ENCODE measurements at places on chromosomes 11 and 22.

DNA sequence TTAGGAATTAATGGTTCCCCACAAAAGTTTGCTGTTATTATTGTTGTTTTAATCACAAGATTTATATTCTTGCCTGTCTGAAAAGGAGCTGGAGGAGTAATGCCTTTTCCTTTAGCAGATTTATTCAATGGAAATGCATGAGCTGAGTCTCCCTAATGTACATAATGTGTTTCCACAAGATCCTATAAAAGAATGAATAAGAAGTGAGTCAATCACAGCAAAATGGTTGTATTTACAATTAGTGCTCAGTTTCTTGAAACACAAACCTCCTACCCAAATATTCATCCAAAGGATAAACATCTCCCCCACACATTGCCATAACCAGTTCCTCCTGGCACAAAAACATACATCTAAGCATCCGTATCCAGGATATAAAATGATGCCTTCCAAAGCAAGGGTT lies 33.3 kb downstream of the ME3 start:
- DNase-seq = peak; percentile 32

- DNase-seq = no peak
These were observed 21.5 kb upstream of the LINC01488 start for GRCh38 chr11:69459848-69460539.

- no peak for DNase-seq
These were observed 28.0 kb upstream of the PHOX2A start for GRCh38 chr11:72271980-72272379.

DNA sequence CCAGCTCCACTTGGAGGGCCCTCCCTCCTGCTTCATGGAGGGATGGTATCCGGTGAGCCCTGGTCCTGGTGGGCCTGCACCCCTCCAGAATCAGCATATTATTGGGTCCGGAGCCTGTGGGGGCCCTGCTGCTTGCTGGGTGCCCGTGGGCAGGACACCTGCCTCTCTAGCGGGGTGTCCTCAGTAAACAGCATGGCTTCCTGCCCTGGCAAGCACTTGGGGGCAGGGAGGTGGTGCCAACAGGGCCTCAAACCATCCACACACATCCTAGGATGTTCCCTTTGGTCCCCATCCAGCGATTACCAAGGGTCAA lies 108.3 kb downstream of the CTTN start:
- DNase-seq = no peak

GRCh38 chr22:19902245-19902715 lies 39.3 kb upstream of the COMT start:
- DNase-seq = no peak

DNA sequence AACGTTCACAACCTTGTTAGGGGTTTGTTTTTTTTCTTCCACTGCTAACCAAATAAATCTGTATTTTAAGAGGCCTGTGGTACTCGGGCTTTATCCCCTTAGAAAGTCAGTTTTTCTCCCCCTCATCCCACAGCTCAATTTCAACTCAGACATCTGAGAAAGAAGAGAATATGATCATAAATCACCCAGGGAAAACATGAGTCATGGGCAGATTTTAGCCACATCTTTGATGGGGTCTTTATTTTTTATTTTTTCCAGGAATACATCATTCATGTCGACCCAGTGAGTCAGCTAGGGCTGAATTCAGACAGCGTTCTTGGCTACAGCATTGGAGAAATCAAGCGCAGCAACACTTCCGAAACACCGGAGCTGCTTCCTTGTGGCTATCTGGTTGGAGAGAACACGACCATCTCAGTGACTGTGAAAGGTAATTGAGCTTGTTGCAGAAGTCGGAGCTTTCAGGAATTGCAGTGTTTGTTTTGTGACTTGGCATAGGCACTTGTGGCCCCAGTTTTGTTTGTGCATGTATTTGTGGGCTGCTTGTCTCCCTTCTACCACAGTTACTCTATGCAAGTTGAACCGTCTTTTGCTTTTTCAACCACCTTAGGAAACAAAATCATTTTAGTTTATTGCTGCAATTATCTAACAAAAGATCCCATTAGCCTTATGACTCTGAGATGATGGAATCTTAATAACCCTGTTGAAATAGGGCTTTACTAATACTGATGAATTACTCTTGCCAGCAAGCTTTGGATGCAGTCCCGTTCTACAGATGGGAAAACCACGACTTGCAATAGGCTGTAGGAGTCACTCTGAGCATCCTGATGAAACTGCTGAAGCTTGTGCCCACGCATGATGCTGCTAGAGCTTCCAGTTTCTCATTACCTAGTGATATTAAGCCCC lies 62.7 kb downstream of the DBX1 start:
- DNase-seq = peak; percentile 93

DNA sequence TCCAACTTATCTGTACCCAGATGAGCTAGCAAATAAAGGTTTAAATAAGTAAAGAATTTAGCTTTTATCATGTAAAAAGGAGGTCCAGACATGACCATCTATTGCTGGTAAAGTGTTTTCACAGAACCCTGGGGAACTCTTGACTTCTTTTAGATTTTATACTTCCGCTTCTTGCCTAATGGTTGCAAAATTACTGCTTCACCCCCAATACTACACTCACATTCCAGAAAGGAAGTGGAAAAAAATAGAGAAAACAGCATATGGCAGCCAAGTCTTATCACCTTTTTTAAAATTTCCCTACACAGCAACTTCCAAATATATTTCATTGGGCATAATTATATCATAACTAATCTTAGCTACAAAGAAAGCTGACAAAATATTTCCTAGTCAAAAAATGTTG lies 12.1 kb downstream of the BBOX1 start:
- DNase-seq = no peak

DNA sequence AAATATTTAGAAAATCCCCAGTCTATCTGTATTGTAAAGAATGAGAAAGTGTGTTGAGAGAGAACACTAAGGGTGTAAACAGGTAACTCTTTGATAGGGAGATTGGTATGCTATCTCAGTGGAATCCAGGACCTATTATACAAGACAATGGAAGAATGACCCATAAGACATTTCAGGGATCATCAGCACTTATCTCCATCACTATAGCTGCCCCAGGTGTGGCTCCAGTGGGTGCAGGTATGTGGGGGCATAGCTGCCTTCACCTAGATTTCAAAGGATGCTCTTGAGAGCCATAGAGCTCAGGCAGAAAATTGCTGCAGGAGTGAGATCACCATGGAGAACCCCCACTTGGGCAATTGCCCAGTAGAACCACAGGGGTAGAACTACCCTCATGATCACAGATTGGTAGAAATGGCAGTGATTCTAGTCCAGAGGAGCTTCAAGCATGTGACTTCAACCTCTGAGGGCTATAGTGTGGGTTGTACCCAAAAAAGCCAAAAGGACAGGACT lies 252.3 kb upstream of the TBCEL start:
- no peak for DNase-seq

DNA sequence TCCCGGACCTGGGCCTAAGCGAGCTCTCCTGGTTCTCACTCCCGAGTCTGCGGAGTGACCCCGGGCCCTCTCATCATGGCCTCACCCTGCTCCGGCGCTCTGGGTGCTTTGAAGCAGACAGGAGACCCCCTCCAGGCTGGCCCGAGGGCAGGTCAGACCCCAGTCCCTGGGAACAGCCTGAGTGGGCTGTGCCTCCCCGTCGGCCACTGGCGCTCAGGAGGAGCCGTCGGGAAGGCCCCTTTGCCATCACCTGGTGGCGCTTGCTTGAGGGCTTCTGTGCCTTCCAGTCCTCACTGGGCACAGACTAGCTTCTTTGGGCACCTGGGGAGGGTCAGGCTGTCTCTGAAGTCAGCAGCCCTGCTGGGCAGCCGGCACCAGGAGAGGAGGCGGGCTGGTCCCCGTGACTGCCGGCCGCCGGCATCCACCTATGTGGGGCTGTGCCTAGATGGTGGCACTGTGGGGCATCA lies 6.7 kb downstream of the BRSK2 start:
- DNase-seq = no peak

- no peak for DNase-seq
These were observed 196.4 kb downstream of the LARGE1 start for GRCh38 chr22:33723915-33724314.

DNA sequence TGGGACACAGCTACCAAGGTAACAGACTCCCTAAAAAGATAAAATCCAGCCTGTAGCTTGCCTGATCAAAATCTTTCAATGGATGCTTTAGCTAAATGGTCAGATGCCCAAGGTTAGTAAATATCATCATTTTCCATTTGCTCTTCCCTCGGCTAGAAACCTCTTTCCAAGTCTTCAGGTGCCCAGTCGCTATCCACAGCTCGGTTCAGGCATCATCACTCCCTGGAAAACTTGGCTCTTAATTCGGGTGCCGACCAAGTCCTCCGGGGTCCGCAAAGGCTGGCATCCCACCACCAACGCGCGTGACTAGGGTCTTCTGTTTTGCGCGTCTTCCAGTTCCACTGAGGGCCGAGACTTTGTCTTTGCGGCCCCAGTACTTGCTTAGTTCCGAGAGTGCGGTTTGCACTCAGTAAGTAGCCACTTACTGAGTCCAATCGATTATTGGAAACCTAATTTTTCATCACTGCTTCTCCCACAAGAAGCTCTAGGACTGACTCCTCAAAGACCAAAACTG lies 44.3 kb downstream of the OR4D9 start:
- DNase-seq = no peak

- no peak for DNase-seq
These were observed 27.2 kb downstream of the ABTB2 start for GRCh38 chr11:34330653-34331052.

GRCh38 chr22:27747396-27748221 lies 53.9 kb downstream of the MN1 start:
- DNase-seq = no peak

DNA sequence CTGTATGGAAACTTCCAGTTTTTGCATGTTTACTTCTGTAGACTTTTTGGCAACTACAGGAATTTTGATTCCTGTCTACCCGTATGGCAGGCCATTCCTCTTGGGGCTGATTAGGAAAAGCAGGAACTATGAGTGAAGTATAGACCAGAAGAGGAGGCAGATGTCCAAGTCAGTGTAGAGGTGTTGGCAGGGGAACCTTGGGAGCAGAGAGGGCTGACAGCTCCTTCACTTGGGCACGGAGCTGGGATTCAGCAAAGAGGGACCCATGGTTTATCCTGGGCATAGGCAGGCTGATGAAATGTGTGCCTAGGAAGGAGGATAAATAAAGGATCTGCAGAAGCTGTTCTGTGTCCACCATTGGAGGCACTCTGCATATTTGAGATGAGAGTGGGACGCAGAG lies 33.1 kb downstream of the TREH start:
- DNase-seq = no peak

GRCh38 chr11:13256216-13256615 lies 21.4 kb upstream of the BMAL1 start:
- no peak for DNase-seq

GRCh38 chr22:46649141-46650077 lies 29.2 kb downstream of the GRAMD4 start:
- no peak for DNase-seq

DNA sequence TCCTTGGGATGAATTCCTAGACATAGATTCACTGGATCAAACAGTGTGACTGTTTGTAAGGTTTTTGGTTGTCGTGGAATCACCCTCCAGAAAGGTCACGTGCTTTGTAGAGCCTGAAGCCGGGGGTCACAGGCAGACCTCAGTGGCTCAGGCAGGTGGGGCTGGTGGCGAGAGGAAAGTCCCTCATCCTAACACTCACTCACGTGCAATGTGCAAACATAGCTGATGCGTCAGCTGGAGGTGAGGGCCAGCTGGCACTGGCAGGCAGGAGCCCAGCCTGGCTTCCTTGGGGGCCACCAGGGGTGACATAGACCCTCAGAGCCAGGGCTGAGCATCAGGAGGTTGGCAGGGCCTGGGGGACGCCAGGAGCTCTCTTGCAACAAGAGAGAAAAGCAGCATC lies 90.0 kb downstream of the ARHGAP8 start:
- DNase-seq = no peak

DNA sequence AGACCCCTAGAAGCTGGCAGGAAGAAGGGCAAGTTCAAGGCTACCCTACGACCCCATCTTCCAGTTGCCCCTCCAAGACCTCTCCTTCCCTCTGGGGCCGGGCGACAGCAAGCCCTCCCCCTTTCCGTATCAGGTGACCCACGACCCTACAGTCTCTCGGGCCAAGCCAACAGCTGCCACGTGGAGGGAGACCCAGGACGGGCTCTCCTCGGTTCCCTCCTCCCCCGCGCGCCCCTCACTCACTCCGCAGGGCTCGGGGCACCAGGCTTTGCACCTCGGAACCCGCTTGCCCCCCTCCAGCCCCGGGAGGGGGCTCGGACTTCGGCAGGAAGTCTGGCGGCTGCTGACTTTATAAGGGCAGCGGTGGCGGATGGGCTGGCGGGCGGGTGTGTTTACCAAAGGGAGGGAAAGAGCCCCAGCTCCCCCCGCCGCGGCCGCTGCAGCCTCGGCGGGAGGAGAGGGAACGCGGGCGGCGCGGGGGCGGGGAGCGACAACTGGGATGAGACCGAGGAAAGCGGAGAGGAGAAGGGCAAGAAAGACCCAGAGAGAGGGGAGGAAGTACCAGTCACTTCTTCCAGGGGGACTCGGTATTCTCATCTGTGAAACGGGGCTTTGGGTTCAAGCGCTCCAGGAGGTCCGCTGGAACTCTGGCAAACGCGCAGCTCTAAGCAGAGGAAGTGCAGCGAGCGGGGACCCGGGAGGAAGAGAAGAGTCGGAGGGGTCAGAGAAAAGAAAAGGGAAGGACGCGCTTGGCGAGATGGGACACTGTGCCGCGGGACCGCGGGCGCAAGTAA lies 767 bp downstream of the SLC43A1 start:
- DNase-seq = no peak

DNA sequence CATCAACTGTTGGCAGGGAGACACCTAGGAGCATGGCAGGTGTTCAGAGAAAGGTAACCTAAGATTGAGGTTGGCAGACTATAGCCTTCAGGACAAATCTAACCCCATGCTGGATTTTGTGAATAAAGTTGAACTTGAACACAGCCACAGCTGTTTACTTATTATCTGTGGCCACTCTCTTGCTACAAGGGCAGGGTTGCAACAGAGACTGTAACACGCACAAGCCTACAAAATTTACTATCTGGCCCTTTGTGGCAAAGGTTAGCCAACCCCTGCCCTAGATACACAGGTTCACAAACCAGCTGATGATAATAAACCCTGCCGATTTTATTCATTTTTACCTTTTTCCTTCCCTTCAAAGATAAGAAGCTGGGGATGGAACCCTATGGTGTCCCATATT lies 2.5 kb downstream of the THYN1 start:
- DNase-seq = no peak

GRCh38 chr11:92830377-92831155 lies 138.9 kb upstream of the MTNR1B start:
- DNase-seq = no peak

- no peak for DNase-seq
These were observed 17.5 kb upstream of the TXNRD2 start for GRCh38 chr22:19959043-19959586.

DNA sequence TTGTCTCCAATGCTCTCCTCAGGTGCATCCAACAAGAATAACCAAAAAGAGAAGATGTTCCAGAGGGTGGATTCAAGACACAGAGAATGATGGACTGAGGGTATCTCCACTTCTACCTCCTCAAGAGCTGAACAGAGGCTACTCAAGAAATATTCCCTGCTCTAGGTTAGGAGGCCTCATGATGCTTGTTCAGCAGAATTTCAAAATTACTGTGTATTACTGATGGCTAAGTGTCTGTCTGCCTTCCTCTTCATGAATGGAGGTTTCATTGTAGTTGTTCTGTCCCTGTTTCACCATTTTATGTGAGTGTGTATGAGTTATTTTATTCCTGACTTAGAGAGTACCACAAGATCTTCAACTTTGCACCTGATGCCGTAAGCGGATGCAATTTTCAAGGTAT lies 76.8 kb downstream of the JRKL start:
- DNase-seq = no peak

Data from BJ (cell line).